ENCODE measurements at places on chromosomes 2 and 18. TPM values are rescaled to one million over a fixed set of nuclear protein-coding genes. Genes with fewer than 3 reads are reported as not detected.

DNA sequence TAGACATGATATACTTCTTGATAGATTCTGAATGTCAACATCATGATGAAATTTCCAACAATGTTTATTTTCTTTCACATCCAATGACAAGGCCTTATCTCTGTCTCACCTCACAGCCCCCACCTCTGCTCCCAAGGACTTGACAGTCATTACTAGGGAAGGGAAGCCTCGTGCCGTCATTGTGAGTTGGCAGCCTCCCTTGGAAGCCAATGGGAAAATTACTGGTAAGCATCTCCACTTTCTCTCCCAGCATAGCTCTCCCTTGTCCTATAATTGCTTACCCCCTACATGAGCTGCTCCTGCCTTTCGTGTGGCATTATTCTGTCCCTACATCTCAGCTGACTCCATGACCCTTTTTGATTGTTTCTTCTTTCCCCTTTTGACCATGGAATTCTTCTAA lies 821.8 kb downstream of the MBD2 start:
- H3K27ac ChIP-seq = no peak overlapping the region
- H3K36me3 ChIP-seq = no peaks in the 10 kb centered on the region
- H3K4me3 ChIP-seq = no peak overlapping the region

- no peak overlapping the region for H3K27ac ChIP-seq
- no peaks in the 10 kb centered on the region for H3K36me3 ChIP-seq
- no peaks in the 10 kb centered on the region for H3K4me1 ChIP-seq
Observed at GRCh38 chr18:22311301-22311700, 106.4 kb downstream of the CTAGE1 start.

- H3K36me3 ChIP-seq = no peaks in the 10 kb centered on the region
- no peak overlapping the region for H3K27ac ChIP-seq
- H3K27me3 ChIP-seq = no peaks in the 10 kb centered on the region
- DNase-seq = no peak
- H3K4me1 ChIP-seq = no peaks in the 10 kb centered on the region
- H3K4me3 ChIP-seq = no peak overlapping the region
Observed at GRCh38 chr2:141820893-141821292, 309.9 kb downstream of the LRP1B start.

GRCh38 chr18:49052891-49053644 lies 102.3 kb upstream of the SMAD7 start:
- H3K27me3 ChIP-seq = no peaks in the 10 kb centered on the region
- H3K27ac ChIP-seq = no peak overlapping the region
- no peaks in the 10 kb centered on the region for H3K36me3 ChIP-seq
- peak overlapping the region; percentile 63 for H3K4me3 ChIP-seq
- peaks cover 30% of the 10 kb centered on the region for H3K4me1 ChIP-seq
- no peak for DNase-seq

Gene CFAP53
- total RNA-seq = 0.42 TPM

Gene GNAL
- 0.37 TPM for total RNA-seq

DNA sequence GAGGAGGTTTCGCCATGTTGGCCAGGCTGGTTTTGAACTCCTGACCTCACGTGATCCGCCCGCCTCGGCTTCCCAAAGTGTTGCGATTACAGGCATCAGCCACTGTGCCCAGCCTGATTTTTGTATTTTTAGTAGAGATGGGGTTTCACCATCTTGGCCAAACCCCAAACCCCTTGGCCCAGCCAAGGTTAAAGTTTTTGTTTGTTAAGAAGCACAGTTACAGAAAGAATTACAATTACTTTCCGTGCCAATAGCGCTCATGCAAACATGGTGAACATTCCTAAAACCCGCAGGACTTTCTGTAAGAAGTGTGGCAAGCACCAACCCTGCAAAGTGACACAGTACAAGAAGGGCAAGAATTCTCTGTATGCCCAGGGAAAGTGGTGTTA lies 26.1 kb downstream of the ITSN2 start:
- H3K27me3 ChIP-seq = no peaks in the 10 kb centered on the region
- no peak overlapping the region for H3K27ac ChIP-seq
- no peak overlapping the region for H3K4me3 ChIP-seq
- DNase-seq = no peak

DNA sequence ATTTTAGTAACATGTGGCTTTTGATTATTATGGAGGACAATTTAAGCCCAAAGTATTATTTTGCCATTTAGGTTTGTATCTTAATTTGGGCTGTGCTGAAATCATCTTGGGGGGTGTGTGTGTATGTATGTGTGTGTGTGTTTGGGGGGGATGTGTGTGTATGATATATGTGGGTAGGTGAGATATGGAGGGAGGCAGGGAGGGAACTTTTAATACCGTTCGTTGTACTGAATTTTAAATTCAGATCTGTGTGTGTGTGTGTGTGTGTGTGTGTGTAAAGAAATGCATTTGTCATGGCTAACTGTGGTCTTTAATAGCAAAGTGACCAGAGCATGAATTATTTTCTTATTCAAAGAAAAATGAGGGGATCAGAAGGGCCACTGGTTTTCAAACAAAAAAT lies 113.7 kb downstream of the LTBP1 start:
- H3K27me3 ChIP-seq = peaks cover 31% of the 10 kb centered on the region
- no peak for DNase-seq
- H3K36me3 ChIP-seq = no peaks in the 10 kb centered on the region
- no peak overlapping the region for H3K4me3 ChIP-seq

GRCh38 chr2:222611684-222612083 lies 44.2 kb downstream of the FARSB start:
- H3K36me3 ChIP-seq = peaks cover 9% of the 10 kb centered on the region
- H3K27ac ChIP-seq = no peak overlapping the region
- peaks cover 8% of the 10 kb centered on the region for H3K4me1 ChIP-seq
- no peak for DNase-seq
- no peak overlapping the region for H3K4me3 ChIP-seq

Gene SERPINB3
- not detected for total RNA-seq

DNA sequence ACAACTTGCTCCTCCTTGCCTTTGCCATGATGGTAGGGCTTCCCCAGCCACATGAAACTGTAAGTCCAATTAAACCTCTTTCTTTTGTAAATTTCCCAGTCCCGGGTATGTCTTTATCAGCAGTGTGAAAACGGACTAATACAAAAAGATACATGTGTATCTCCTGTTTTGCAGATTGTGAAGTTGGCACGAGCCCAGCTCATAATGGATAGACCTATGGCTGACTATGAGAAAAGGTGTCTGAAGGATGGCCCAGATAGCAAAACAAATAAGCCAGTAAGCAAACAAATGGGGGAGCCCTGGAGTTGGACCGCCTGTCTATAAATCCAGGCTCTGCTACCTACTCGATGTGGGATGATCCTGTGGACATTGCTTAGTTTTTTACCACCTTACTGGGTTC lies 15.5 kb upstream of the PRKCE start:
- H3K4me3 ChIP-seq = no peak overlapping the region
- no peak overlapping the region for H3K27ac ChIP-seq
- H3K4me1 ChIP-seq = peaks cover 3% of the 10 kb centered on the region
- H3K27me3 ChIP-seq = peaks cover 70% of the 10 kb centered on the region

Gene HOXD9
- not detected for total RNA-seq

Gene CRYBA2
- total RNA-seq = not detected

Gene MC2R
- total RNA-seq = not detected

Gene EVA1A
- total RNA-seq = not detected

DNA sequence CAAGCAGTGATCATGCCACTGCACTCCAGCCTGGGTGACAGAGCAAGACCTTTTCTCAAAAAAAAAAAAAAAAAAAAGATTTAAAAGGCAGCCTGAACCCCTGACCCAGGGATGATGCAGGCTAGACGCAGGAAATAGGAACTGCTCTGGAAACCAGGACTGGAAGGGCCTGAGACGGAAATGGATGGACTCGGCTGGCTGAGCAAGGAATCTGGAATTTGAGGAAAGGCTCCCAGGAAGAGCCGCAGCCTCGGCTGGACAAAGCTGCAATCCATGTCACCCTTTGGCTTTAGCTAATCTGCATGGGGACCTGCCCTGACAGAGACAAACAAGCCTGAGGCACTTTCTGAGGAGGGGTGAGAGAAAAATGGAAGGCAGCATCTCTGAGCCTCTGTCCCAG lies 55.0 kb upstream of the DAPL1 start:
- no peak overlapping the region for H3K27ac ChIP-seq
- no peak for DNase-seq
- peaks cover 6% of the 10 kb centered on the region for H3K4me1 ChIP-seq
- no peak overlapping the region for H3K4me3 ChIP-seq

DNA sequence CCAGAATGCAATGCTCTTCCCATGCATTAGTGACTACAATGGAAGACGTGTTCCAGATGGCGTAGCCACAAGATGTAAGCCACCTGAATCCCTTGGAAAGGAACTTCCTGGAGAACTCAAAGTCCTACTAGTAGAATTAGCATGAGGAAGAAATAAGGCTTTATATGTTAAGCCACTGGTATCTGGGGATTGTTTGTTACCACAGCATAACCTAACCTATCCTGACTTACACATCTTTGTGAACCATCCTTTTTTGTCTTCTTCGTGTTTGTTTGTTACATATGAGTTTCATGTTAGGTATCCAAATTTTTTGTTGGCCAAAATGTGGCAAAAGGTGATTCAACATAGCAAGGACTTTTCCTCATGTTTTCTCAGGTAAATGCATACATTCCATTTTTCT lies 188.9 kb downstream of the C1D start:
- no peak overlapping the region for H3K27ac ChIP-seq
- no peak overlapping the region for H3K4me3 ChIP-seq
- peaks cover 31% of the 10 kb centered on the region for H3K27me3 ChIP-seq
- DNase-seq = no peak
- peaks cover 3% of the 10 kb centered on the region for H3K36me3 ChIP-seq
- no peaks in the 10 kb centered on the region for H3K4me1 ChIP-seq

DNA sequence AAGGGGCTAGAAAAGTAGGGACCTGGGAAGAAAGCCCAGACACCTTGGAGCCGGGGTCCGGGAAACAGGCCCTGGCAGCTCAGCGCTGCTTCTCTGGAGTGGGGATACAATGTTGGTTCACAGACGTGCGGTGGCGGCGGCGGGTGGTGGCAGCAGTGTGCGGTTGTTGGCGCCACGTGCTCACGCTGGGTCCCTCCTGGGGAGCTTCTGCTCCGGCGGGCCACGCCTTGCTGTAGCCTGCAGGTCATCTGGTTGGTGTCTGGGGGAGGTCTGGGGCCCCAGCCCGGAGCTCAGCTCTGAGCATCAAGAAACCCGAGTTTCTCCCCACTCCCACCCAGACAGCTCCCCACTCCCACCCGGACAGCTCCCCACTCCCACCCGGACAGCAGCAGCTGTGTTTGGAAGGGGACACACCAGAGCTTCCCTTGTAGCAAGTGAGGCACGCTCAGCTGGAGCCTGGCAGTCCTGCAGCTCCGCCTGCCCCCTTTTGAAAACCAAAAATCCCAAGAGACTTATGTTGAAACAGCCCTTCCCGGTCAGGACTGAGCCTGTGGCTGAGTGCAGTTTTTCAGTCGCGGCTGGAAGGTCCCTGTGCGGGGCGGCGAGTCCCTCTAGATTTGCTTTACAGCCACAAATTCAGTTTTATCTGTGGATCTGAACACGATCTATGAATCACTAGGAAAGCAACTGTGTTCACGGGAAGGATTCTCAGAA lies 46.9 kb downstream of the NFATC1 start:
- H3K4me3 ChIP-seq = no peak overlapping the region
- H3K27me3 ChIP-seq = no peaks in the 10 kb centered on the region
- peaks cover 19% of the 10 kb centered on the region for H3K4me1 ChIP-seq
- H3K27ac ChIP-seq = no peak overlapping the region
- no peak for DNase-seq
- H3K36me3 ChIP-seq = no peaks in the 10 kb centered on the region

- no peak overlapping the region for H3K27ac ChIP-seq
- no peak overlapping the region for H3K4me3 ChIP-seq
- no peaks in the 10 kb centered on the region for H3K27me3 ChIP-seq
Observed at GRCh38 chr2:96693286-96694200, 46.3 kb downstream of the LMAN2L start.

GRCh38 chr2:129757366-129757914 lies 222.0 kb upstream of the RAB6C start:
- H3K4me3 ChIP-seq = no peak overlapping the region
- DNase-seq = no peak
- no peaks in the 10 kb centered on the region for H3K4me1 ChIP-seq
- peaks cover 3% of the 10 kb centered on the region for H3K36me3 ChIP-seq
- H3K27ac ChIP-seq = no peak overlapping the region
- H3K27me3 ChIP-seq = peaks cover 13% of the 10 kb centered on the region

DNA sequence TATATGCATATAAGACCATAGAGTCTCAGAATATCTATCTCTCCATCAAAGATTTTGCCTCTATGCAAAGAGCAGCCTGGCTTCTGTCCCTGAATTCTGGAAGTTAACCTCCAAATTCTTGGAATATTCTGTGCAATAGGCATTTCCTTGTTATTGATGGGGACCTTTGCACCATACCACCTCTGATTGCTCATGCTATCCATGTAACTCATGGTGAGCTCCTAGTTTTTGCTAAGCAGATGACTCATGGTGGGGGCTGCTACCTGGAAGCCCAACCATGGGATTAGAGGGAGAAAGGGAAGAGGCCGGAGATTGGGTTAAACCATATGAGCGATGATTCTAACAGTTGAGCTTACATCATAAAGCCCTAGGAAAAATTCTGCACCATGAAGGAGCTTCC lies 310.2 kb upstream of the FIGN start:
- H3K36me3 ChIP-seq = no peaks in the 10 kb centered on the region
- H3K27ac ChIP-seq = no peak overlapping the region
- no peaks in the 10 kb centered on the region for H3K4me1 ChIP-seq
- no peaks in the 10 kb centered on the region for H3K27me3 ChIP-seq

Gene OTOS
- total RNA-seq = not detected

Gene MAL
- 159 TPM for total RNA-seq

GRCh38 chr2:177763531-177764265 lies 308.9 kb downstream of the PDE11A start:
- DNase-seq = peak; percentile 73
- peak overlapping the region; percentile 63 for H3K27ac ChIP-seq
- H3K36me3 ChIP-seq = peaks cover 6% of the 10 kb centered on the region
- peaks cover 43% of the 10 kb centered on the region for H3K27me3 ChIP-seq

GRCh38 chr2:39470580-39470979 lies 33.5 kb upstream of the MAP4K3 start:
- no peak overlapping the region for H3K4me3 ChIP-seq
- no peak for DNase-seq
- no peak overlapping the region for H3K27ac ChIP-seq
- peaks cover 2% of the 10 kb centered on the region for H3K36me3 ChIP-seq
- no peaks in the 10 kb centered on the region for H3K27me3 ChIP-seq
- H3K4me1 ChIP-seq = peaks cover 2% of the 10 kb centered on the region

DNA sequence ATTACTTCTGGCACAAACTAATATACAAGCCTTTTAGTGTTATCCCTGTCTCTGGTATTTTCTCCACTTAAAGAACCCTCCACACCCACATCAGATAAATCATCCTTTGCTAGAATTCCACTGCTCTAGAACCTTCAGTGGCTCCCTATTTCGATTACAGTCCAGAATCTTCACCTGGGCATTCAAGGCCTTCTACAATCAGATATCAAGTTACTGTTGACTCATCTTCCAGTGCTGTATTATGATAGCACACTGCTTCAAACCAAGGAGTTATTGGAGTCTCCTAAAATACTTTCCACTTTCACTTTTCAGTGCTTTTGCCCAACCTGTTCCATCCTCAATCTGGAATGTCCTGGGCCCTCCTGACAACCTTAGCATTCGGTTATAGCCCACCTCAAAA lies 3.4 kb downstream of the CGREF1 start:
- H3K27ac ChIP-seq = no peak overlapping the region
- peaks cover 5% of the 10 kb centered on the region for H3K4me1 ChIP-seq
- H3K4me3 ChIP-seq = no peak overlapping the region
- H3K36me3 ChIP-seq = no peaks in the 10 kb centered on the region

Gene B4GALT6
- 2.3 TPM for total RNA-seq

GRCh38 chr2:225275443-225275842 lies 124.1 kb upstream of the NYAP2 start:
- H3K4me3 ChIP-seq = no peak overlapping the region
- no peak for DNase-seq
- H3K36me3 ChIP-seq = peaks cover 5% of the 10 kb centered on the region
- no peak overlapping the region for H3K27ac ChIP-seq
- no peaks in the 10 kb centered on the region for H3K27me3 ChIP-seq
